ENCODE measurements at places on chromosomes 7 and 10.

DNA sequence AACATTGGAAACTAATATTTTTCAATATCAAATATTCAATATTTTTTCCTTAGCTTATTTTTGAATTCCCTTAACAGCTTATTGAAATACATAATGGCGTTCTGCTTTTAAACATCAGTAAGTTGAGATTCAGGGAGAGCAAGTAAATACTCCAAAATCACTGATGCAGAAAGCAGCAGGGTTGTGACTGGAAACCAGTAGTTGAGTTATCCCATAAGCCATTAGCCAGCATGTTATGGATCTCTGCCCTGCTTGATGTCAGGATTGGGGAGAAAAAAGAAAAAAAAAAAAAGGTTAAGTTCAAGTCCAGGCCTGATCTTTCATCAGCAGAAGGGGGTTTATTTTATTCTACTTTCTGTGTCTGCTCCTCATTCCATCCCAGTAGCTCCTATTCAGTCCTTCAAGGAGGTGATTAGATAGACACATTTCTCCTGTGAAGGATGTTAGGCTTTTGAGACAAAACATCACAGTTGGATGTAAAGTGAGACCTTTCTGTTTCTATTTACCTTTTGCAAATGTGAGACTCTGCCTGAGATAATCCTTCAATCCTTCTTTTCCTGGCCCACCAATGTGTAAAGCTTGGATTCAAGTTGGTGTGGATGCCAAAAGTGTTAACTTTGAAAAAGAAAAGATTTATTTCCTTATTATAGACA is 110.9 kb upstream of the HDAC9 start:
- peak; percentile 30 for DNase-seq

- DNase-seq = no peak
These were observed 489.4 kb upstream of the SORCS1 start for GRCh38 chr10:107653832-107654287.

GRCh38 chr7:143000648-143001047 is 26.3 kb downstream of the OR9A2 start:
- no peak for DNase-seq

- no peak for DNase-seq
These were observed 206.9 kb upstream of the PHYHIPL start for GRCh38 chr10:58969576-58969975.

DNA sequence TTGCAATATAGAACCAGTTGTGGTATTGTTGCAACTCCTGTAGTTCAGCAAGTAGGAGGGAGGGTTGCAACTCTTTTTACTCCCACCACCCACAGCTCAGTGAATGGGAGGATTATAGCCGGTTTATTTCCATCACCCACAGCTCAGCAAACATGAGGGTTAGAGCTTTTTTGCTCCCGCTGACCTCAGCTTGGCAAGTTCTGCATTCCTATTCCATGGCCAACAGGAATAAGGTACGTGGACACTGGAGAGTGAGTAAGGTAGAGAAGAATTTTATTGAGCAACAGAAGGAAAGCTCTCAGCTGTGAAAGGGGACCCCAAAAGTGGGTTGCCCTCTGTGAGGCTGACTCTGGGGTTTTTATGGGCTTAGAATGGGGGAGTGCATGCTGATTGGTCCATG is 167.1 kb upstream of the SMIM30 start:
- DNase-seq = no peak

GRCh38 chr7:22697322-22697859 is 29.6 kb upstream of the IL6 start:
- DNase-seq = no peak

DNA sequence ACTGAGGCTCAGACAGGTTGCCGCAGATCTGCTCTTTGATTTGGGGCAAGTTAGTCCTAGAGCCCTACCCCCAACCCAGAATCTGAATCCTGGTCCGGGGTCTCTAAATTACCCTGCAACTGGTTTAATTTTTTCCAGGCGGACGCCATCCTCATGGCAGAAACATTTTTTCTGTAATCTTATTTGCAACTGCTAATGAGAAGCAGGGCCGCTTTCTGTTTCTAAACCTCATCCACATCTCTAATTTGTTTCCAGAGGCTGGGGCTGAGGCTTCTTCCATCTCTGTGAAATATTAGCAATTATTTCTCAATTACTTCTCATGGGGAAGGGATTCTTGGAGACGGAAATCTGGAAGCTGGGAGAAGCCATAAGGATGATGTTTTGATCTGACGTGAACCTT is 261.6 kb downstream of the RPS24 start:
- no peak for DNase-seq

DNA sequence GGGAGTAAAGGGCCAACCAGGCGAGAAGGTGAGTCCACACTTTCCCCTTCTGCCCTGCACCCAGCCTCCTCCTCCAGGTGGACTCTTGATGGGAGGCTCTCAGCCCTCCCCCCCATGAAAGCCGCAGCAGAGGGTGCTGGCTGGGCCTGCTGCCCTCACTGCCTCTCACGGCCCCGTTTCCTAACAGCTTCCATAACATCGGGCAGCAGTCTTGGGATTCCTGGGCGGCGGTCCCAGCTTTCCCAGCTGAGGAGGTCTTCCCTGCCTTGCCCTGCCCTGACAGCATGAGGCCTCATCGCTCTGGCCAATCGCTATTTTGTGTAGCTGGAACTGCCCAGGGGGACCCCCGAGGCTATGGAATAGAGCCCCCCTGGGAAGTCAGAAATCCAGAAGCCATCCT is 76.3 kb downstream of the COL13A1 start:
- DNase-seq = no peak

GRCh38 chr7:110281362-110281761 is 809.6 kb upstream of the LRRN3 start:
- no peak for DNase-seq

DNA sequence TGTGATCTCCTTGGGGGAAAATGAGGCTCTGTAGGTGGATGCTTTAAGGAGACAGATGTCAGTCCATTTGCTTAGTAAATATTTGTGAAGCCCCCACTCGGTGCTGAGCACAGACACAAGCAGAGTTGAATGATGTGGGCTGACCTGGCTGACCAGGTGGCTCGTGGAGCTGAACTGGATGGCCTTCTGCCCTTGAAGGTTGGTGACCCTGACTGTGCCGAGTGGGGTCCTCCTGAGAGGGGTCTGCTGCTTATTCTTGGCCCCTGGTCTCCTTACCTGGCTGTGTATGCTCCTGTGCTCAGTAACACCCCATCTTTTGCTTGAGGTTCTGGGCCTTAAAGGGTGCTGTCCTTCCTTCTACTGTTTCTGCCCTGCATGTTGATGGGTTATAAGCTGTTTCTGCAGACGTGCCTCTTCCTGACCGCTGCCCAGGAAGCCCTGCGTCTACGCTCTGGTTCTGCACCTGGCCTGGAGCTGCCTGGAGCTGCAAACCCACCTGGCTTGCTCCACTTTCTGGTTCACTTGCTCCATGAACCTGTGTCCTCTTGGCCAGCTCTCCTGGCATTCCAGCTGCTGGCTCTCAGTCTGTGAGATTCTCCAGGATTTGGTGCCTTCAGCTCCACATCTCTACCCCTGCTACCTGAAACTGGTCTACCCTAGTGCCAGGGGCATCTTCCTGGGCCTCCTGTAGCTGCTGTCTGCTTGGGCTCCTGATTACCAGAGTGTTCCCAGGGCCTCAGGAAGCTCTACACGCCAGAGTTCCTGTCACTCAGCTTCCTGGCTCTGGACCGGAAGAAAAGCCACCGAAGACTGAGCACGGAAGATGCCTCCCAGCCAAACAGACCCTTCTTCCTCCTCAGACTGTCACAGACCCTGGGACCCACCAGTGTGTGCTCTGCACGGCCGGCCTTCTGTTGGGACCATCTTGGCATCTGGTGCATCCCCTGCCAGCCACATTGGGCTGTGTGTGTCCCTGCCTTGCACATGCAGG is 76.5 kb downstream of the ADCY1 start:
- no peak for DNase-seq

DNA sequence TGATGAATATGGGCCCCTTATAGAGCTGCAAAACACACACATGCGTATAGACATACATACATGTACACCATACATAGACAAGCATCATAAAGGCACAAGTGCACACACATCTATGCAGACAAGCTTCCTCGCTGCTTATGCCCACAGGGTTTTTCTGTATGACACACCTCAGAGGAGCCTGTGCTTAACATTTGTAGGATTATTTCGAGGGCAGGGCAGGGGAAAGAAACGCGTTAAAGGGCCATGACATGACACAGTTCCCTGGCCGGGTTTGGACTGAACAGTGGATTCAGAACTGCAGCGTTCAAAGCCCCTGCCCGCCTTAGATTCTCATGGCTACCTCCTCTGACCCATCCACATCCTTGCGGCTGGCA is 44.8 kb downstream of the CHST3 start:
- DNase-seq = no peak

GRCh38 chr10:131617113-131617858 is 283.5 kb upstream of the PPP2R2D start:
- DNase-seq = no peak

DNA sequence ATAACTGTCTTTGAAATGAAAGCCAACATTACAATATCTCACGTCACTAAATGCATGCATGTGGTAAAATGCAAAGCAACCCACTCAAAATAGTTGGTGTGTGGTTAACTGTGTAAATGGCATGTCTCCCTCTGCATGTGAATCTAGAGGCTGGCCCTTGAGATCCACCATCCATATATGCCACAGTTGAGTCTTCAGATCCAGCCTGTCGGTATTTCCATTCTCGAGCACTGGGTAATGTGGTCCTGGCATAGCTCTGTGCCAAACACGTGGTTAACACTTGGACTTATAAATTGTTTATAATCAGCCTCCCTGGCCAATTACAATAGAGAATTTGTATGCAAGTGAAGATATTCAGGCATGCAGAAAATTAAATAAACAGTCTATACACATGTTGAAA is 90.3 kb downstream of the LYZL1 start:
- DNase-seq = no peak

DNA sequence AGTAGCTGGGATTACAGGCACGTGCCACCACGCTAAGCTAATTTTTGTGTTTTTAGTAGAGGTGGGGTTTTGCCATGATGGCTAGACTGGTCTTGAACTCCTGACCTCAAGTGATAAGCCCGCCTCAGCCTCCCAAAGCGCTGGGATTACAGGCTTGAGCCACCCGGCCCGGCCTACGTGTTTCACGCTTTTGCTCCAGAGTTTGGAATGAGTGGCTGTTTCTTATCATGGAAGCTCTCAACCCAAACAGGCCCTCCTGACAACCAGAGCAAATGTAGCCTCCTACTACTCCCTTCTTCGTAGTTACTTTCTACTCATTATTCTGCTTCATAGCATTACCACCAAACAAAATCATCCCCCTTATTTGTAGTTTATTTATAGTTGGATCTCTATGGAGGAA is 26.8 kb upstream of the CASD1 start:
- DNase-seq = no peak

DNA sequence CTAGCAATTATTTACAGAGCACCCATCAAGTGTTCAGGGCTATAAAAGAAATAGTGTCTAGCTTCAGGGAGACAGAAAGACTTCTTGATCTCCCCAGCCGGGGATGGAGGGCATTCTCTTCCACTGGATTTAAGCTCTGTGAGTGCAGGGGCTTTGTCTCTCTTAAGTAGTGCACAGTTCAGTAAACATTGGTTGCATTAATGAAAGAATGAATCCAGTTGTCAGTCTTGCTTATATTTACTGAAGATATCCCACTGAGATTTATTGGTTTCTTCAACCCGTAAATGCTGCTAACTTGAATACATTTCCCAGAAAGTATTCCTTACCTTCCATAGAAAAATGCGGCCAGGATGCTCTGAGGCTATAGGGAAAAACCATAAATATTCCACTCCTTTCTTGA is 41.9 kb downstream of the AUTS2 start:
- DNase-seq = no peak

- DNase-seq = no peak
These were observed 48.6 kb downstream of the FAM20C start for GRCh38 chr7:240887-241421.

- peak; percentile 42 for DNase-seq
These were observed 254.8 kb downstream of the HGF start for GRCh38 chr7:81515009-81515408.

- no peak for DNase-seq
These were observed 143.3 kb upstream of the LRGUK start for GRCh38 chr7:133983685-133984419.

DNA sequence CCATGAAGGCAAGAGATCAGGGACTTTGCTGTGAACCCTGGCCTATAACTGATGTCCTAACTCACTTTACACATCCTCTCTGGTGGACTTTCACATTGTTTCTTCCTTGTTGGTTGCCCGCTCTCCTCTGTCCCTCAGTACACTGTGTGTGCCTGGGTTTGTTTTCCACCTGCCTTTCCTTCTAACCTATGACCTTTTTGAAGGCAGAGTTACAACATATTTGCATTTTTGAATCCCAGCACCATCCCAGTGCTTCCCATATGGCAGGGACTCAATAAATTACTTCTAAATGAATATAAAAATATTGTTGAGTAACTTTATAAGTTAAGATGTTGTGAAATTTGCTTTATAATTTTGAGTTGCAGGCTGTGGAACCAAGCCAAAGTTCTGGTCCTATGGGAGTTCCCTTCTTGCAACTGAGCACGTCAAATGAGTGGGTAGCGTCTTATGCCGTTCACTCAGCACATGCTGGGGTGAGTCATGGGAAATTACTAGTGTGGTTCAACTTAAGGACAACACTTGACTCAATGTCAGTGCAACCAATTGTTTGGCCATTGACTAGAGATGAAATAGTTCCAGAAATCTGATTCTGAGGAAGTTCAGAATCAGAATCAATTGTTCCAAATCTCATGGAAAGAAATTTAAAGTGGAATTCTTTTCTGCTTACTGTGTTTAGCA is 250.9 kb downstream of the TWIST1 start:
- DNase-seq = no peak

DNA sequence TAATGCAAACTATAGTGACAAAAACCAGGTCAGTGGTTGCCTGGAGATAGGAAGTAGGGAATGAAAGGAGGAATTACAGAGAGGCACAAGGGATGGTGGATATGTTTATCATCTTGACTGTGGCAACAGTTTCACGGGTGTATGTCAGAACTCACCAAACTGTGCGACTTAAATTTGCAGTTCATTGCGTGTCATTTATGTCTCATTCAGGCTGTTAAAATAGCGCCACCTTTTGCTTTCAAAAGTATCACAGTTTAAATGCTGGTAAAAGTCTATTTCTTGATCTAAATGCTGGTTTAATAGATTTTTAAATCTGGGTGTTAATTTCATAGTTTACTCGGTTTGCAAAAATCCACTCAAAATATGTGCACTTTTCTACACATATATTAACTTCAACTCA is 51.0 kb downstream of the PTTG1IP2 start:
- DNase-seq = no peak

- DNase-seq = no peak
These were observed 75.2 kb downstream of the UNCX start for GRCh38 chr7:1307828-1308227.

DNA sequence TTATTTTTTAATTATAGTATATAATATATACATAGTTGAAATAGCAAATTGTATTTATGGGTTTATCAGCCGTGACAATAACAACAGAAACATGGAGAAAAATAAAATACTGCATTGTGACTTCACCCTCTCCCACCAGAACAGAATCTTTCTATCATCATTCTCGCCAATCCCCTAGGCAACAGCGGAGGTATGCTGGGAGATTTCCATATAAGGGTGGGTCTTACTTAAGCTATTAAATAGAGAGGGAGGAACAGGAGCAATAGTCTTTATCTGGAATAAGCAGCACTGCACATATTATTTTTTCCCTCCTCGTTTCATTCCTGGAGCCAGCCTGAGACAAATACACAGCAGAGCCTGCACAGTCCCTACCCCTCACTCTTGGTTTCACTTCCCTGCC is 1214.9 kb downstream of the XPNPEP1 start:
- DNase-seq = no peak

- no peak for DNase-seq
These were observed 165.3 kb downstream of the SORCS1 start for GRCh38 chr10:106999118-106999707.
